Activated CD4-positive, alpha-beta T cell treated with anti-CD3 and anti-CD28 coated beads for 36 hours (primary cell): ENCODE measurements at places on chromosomes 5 and 9. TPM values are rescaled to one million over a fixed set of nuclear protein-coding genes. Genes with fewer than 3 reads are reported as not detected.
A peak's percentile ranks its signal among the peaks of the same experiment; 100 is the strongest.

Gene IFNA21
- total RNA-seq = not detected

Gene QRFP
- not detected for total RNA-seq

GRCh38 chr9:70034271-70034711 is 9.4 kb upstream of the MAMDC2 start:
- H3K4me3 ChIP-seq = no peak overlapping the region
- H3K27me3 ChIP-seq = peaks cover 6% of the 10 kb centered on the region
- H3K27ac ChIP-seq = no peak overlapping the region
- DNase-seq = no peak
- peaks cover 3% of the 10 kb centered on the region for H3K36me3 ChIP-seq

GRCh38 chr9:36423206-36423605 is 23.1 kb upstream of the RNF38 start:
- DNase-seq = no peak
- H3K4me3 ChIP-seq = no peak overlapping the region
- no peaks in the 10 kb centered on the region for H3K27me3 ChIP-seq
- H3K27ac ChIP-seq = no peak overlapping the region
- H3K4me1 ChIP-seq = peaks cover 17% of the 10 kb centered on the region

DNA sequence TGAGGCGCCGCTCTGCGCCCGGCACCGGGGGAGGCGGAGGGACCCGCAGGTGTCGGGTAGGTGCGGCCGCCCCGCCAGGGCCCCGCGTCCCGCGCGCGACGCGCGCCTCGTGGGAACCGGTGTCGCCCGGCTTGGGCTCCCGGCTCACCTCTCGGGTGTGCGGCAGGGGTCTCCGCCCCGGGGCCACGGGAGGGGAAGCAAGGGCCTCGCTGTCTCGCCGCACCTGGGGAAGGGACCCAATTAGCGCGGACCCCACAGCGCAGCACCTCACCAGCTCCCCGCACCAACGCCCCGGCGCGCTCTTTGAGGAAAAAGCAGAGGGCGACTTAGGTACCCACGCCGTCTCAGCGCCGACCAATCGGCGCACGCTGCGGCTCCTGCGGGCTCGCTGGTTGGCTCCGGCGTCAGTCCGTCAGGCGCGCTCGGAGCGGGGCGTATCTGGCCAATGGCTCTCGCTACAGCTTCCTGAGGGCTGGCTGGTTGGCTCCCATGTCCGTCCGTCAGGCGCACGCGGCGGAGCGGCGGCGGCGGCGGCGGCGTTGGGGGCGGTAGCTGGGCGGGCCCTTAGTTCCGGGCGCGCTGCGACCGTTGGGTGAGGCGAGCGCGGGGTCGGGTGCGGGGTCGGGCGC is at the start of gene TRAF2:
Gene TRAF2 (plus strand): TSS at position 567 of the 629 bp plus-strand sequence. CDS start 12,225 bp downstream, outside the sequence.
- no peaks in the 10 kb centered on the region for H3K27me3 ChIP-seq
- H3K4me3 ChIP-seq = peak within 1 kb of the TSS; percentile 85
- peak within 1 kb of the TSS; percentile 95 for H3K27ac ChIP-seq
- H3K36me3 ChIP-seq = peaks cover 26% of the 10 kb centered on the region
- H3K4me1 ChIP-seq = peaks cover 51% of the 10 kb centered on the region
